SHP77 (cell line): ENCODE measurements at places on chromosomes 1 and 21.

GRCh38 chr1:156430303-156430702 lies 61.3 kb downstream of the RHBG start:
- no peak for DNase-seq

DNA sequence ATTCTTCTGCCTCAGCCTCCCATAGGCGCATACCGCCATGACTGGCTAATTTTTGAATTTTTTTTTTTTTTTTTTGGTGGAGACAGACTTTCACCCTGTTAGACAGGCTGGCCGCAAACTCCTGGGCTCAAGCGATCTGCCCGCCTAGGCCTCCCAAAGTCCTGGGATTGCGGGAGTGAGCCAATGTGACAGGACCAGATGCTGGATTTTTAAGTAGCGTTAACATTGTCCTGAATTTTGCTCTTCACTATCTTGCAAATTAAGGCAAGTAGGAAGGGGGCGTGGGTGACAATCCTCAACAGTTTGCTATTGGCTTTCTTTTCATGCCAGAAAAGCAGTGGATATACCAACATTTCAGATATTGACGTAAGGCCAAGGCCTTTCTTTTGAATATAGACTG lies 49.7 kb upstream of the TSNAX start:
- DNase-seq: no peak

- no peak for DNase-seq
Measured at GRCh38 chr1:117173006-117173405, 37.7 kb downstream of the VTCN1 start.

GRCh38 chr1:164907666-164908065 lies 348.7 kb downstream of the PBX1 start:
- DNase-seq: no peak

DNA sequence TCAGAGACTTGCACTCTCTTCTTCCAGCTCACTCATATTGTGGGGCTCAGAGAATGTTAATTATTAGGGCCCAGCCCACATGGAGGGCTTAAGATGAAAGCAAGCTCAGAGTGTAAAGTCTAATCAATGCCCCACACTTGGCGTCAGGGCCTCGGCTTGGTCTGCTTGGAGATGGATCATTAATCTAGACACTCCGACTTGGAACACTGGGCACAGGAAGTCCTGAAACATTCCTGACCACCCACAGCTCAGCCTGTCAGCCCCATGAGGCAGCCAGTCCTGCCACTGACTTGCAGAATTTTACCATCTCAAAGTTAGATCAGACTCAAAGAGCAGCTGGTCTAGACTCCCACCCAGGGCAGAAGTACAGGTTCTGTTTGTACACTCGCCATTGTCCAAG lies 69.8 kb upstream of the TRABD2B start:
- DNase-seq: no peak

DNA sequence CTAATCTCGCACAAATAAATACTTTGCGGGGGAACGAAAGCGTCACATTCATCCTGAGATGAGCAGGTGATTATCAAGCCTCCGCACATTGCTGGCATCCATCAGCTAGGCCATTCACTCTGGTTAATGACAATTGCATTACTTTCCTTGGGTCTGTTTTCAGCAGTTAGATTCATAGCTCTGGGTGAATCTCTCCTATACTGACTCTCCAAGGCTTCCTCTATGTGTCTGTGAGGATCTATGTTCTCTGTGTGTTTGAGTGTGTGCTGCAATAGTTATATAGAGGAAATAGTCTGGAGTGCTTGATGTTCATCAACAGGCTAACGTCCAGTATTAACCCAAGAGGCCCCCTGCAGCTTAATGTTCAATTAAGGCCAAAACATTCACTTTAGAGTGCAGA lies 133.0 kb upstream of the CTTNBP2NL start:
- DNase-seq: no peak
